ENCODE measurements at places on chromosomes 11 and 22.

GRCh38 chr11:124274000-124274399, 17.8 kb downstream of the OR8G5 start:
- DNase-seq, result no peak

DNA sequence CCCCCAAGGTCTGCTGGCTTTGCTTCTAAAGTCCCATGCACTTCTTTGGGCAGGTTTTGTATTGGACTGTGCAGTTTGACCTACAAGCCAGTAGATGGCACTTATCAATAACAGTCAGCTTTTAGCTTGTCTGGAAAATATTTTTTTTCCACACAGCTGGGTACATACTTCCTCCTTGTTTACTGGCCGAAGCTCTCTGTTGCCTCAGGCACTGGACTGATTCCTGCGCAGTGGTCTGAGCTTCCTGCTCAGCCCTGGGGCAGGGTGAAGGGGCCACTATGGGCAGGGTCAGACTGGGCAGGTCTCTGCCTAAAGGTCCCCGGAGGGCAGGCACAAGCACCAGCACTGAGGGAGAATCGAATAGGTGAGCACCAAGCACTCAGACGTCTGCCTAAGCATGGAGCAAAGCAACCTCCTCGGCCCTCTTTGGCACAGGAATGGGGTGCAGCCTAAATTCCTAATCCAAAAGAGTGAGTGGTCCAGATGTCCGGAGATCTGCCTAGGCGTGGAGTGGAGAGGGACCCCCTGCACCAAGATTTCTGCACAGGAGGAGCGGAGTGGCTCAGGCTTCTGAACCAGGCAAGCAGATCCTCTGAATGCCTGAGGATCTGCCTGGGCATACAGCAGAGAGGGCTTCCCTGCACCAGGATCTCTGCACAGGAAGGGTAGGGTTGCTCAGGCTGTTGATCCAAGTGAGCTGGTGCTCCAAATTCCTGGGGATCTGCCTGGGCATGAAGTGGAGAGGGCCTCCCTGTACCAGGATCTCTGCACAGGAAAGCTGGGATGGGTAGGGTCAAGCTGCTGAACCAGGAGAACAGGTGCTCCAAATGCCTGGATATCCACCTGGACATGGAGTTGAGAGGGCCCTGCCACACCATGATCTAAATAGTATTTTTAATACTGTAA, 105.9 kb upstream of the C11orf58 start:
- no peak for DNase-seq

GRCh38 chr11:100098560-100098959, 588.5 kb upstream of the ARHGAP42 start:
- no peak for DNase-seq

DNA sequence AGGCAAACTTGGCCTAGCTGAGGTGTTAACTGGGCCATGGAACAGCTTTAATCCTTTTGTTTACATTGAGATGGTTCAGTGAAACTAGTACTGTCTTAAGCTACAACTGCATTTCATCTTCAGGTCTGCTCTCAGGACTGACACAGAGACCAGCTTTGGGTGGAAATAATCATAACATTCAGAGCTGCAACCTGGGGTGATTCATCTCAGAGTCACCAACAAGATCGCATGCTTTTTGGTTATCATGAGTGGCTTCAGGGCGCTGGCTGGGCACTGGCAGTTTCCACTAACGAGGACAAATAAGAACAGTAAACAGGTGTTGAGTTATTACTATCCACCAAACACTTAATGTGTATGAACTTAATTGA, 60.9 kb upstream of the PAX6 start:
- DNase-seq, result no peak

DNA sequence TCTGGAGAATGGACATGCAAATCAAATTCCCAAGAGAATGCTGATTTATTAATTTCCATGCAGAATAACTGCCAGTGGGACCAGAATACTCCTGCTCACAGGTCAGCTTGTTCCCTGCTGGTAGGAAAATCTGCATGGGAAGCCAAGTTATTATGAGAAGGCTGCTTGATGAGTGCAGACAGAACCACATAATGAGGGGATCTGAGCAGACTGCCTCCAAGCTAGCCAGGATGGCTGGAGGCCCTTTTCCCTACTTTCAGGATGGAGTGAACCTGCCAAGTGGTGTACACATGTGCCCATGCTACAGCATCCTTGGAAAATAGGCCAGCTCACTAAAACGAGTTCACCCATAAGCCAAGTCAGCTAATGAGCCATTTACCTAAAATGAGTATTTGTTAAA, 55.2 kb upstream of the ZBED5 start:
- DNase-seq, result no peak

GRCh38 chr22:24225951-24226350, 18.9 kb downstream of the GGT5 start:
- no peak for DNase-seq

- no peak for DNase-seq
Observed at GRCh38 chr11:45289369-45289768, 3.2 kb upstream of the SYT13 start.

DNA sequence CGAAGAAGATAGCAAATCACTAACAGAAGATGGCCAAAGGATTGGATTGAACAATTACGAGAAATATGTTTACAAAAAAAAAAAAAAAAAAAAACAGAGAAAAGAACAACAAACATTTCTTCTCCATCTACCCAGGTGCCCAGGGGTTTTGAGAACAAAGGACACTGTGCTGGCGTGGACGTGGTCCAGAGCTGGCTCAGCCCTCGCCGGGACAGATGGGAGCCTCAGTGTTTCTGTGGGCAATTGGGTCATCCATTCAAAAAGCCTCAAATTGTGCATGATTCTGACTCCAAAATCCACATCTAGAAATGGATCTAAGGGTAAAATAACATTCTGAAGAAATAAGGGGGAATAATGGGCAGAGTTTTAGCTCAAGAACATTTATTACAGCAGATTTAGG, 63.1 kb downstream of the DHCR7 start:
- DNase-seq, result no peak

- DNase-seq, result no peak
Observed at GRCh38 chr11:64156235-64157011, 9.5 kb downstream of the MACROD1 start.

DNA sequence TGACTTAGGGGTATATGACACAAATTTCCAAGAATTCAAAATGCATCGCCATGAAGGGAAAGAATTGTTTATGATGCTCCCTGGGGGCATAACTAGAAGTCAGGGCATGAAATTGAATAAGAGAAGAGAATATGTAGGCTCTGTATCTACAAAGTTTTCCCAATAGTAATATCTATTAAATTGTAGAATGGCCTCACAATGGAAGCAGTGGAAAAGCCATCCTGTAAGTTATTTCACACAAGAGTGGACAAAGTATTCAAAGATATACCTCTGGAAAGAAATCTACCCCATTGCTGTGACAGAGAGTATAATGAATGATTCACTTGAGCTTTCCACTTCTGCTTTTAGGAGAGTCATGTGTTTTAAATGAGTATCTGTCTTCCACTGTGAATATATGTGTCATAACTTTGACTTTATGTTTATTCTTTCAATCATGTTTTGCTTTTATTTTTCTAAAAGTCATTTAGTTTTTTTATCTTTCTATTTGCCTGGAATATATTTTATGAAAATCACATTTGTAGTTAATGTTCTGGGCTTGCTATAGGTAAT, 65.7 kb upstream of the DDI1 start:
- no peak for DNase-seq

GRCh38 chr11:69744435-69744834, 30.7 kb downstream of the FGF4 start:
- DNase-seq, result no peak

- no peak for DNase-seq
Observed at GRCh38 chr11:122273476-122274191, 157.6 kb upstream of the BLID start.

DNA sequence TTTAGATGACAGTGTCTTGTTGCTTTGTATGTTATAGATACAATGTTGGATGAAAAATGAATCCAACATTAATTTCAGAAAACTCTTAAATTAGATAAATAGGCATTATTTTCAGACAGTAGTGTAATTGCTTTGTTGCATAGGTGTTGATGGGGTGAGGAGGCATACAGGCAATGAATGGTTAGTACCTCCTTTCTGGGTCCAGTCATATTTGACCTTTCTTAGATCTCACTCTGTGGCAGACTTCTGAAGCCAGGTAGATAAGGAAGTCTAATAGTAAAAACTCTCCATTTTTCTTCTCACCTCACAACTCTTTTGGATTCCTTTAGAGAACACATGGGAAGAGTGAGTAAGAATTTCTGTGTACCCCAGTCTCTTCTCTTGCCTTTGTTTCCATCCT, 31.8 kb downstream of the BIRC2 start:
- DNase-seq, result no peak

GRCh38 chr11:37504060-37504611, 906.1 kb upstream of the RAG2 start:
- DNase-seq, result no peak

DNA sequence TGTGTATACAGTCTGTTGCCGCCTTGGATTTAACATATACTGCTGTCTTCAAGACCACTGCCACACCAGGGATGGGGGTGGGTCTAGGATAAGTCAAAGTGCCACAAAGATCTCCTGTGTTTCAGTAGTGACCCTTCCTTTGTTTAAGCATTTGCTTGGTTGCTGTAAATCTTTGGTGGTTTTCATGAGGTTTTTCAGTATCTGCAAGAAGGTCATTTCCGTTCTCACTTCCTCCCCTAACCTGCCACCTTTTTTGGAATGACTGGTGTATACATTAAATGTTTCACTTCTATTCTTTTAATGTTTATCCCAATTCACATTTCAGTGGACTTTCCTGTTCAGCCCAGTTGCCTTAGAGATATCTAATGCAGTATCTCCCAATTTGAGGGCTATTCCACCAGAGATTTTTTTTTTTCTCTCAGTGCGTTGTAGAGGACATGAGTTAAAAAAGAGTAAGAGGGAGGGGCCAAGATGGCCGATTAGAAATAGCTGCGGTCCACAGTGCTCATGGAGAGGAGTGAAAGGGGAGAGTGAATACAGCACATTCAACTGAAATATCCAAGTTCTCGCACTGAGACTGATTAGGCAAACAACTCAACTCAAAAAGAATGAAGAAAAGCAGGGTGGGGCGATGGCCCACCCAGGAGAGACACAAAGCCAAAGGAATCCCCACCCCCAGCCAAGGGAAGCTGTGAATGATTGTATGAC, 43.2 kb downstream of the USP47 start:
- DNase-seq, result no peak

DNA sequence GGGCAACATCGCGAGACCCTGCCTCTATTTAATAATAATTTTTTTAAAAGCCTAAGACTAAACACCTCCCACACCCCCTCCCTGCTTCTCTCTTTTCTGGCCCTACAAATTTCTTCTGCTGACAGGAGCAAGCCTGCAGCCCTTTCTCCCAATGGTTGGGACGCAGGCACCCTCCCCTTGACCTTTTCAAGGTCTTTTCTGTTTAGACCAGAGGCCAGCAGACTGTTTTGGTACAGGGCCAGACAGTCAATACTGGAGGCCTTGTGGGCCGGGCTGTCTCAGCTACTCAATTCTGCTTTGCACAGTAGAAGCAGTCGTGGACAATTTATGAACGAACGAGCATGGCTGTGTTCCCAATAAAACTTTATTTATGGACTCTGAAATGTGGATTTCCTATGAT, 92.3 kb downstream of the SCN3B start:
- DNase-seq, result no peak
